ENCODE measurements at places on chromosomes 7 and 10.

DNA sequence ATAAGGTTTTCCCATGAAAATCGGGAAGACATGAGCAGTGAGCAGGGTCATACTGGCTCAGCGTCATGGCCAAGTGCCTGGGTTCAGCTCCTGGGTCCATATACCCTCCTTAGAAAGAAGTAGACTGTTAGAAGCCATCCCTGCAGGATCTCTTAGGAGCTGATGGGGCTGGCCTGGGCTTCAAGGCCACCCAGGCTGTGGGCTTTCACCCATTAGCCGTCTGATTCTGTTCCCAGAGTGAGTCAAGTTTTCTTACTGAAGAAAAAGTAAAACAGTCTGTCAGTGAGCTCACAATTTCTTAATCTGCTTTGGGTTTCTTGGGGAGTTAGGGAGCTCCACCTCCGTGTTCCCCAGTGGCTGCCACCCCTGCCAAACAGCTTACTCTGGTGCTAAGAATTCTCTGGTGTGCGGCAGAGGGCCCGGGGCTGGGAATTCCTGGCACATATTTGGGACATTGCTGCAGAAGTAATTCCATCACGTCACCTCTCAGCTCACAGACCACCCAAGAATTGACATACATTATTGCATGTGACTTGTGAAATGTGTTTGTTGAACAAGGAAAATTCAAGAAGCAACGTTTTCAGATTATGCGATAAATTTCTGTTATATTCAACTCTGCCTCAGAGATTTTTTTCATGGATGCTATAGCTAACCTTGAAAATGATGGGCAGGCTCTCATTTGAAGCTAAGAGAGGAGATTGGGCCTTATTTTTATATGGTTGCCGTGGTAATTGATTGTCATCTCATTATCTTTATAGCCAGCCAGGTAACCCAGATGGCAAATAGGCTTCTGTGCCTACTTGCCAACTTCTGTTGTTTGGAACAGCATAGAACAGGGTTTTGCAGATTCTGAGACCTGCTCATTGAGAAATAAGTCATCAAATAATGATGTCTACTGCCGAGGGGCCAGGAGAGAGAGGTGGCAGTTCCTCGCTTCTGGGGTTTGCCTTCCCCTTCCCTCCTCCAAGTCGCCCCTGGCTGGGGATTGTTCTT lies 166.4 kb downstream of the CHN2 start:
- peak; percentile 38 for DNase-seq

DNA sequence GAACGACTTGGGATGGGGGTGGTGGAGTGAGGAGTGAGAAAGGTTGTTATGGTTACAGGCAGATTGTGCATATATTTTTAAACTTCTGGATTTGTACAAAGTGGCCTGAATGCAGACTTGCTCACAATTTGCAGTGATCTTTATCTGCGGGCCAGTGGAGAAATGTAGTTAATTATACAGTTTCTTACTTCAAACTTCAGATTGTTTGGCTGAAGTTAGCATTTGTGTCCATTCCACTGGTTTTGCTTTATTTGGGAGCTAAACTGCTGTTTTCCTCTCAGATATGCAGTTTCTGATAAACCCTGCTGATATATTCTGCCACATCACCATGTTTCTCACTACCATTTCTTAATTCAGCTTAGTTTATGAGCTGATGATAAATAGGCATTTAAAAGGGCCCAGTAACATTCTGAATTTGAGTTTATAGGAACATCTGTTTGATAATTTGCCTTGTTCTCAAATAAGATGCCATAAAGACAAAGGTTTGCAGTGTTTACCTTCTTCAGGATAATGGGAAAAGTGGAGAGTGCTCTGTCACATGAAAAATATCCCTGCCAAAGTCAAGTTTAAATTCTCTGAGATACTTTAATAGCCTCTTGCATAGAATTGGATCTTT lies 170.1 kb downstream of the ST7 start:
- no peak for DNase-seq

GRCh38 chr10:45204954-45205775 lies 110.2 kb downstream of the OR13A1 start:
- no peak for DNase-seq

GRCh38 chr7:71303566-71303965 lies 171.6 kb downstream of the GALNT17 start:
- DNase-seq: no peak

GRCh38 chr10:99358101-99358500 lies 28.9 kb downstream of the CNNM1 start:
- no peak for DNase-seq

- DNase-seq: no peak
Measured at GRCh38 chr10:119784340-119785067, 58.7 kb downstream of the INPP5F start.

DNA sequence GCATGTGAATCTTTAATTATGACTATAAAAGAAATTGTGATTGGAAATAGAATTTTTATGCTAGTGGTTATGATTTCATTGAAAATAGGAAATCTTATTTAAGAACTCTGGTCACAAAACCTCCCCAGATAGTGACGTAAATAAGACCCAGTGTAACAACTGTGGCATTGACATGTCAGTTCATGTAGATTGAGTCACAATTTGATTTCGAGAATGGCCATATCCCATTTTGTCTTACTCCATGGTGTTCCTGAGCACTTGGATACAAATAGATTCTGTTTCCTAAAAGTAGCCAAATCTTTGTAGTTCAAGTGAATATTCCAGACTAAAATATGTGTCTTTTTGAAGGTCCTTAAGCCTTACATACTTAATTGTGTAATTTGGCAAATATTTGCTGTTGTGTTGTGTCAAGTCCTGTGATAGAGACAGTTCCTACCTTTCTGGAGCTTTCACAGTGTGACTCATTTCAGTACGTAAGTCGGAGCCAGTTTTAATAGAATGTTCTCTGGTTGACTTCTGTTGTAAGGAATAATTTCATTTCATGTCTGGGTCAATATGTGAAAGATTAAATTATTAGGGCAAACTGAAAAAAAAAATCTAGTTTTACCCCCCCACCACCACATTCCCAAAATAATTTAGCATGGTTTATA lies 37.1 kb upstream of the TOMM7 start:
- DNase-seq: no peak

- DNase-seq: no peak
Measured at GRCh38 chr10:4266416-4267085, 481.5 kb upstream of the KLF6 start.

DNA sequence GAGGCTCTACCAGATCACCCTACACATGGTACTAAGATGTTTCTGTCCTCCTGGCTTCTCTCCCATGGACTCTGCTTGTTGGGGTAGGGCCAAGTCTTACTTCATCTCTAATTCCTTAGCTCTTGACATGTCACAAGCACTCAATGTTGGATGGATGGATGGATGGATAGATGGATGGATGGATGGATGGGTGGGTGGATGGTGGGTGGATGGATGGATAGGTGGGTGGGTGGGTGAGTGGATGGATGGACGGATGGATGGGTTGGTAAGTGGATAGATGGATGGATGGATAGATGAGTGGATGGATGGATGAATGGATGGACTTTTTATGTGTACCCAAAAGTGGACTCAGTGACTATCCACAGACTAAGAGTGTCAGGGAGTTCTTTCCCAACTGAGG lies 28.5 kb downstream of the HSPA12A start:
- DNase-seq: no peak

DNA sequence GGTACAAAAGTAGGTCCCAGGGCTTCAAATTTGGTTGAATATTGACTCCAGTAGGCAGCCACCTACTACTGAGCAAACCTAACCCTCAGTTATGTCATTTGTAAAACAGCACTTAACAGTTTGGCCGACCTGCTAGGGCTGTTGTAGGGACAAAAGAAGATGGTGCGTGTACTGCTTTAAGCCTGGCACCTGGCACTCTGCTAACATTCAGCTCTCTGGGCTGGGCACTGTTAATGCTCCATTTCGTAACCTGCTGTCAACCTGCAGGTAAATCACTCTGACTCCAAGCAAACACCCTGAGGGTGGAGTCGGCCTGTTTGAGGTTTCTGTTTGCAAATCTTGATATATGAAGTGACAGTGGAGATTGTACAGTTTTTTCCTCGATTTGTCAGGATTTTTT lies 7.2 kb downstream of the ZKSCAN1 start:
- no peak for DNase-seq

GRCh38 chr7:155344270-155344617 lies 46.6 kb downstream of the INSIG1 start:
- DNase-seq: no peak

- no peak for DNase-seq
Measured at GRCh38 chr7:104642560-104642959, 314.2 kb downstream of the LHFPL3 start.

- DNase-seq: no peak
Measured at GRCh38 chr10:6120691-6121090, 31.9 kb downstream of the RBM17 start.

- DNase-seq: no peak
Measured at GRCh38 chr10:27341001-27341400, 100.4 kb upstream of the ACBD5 start.

DNA sequence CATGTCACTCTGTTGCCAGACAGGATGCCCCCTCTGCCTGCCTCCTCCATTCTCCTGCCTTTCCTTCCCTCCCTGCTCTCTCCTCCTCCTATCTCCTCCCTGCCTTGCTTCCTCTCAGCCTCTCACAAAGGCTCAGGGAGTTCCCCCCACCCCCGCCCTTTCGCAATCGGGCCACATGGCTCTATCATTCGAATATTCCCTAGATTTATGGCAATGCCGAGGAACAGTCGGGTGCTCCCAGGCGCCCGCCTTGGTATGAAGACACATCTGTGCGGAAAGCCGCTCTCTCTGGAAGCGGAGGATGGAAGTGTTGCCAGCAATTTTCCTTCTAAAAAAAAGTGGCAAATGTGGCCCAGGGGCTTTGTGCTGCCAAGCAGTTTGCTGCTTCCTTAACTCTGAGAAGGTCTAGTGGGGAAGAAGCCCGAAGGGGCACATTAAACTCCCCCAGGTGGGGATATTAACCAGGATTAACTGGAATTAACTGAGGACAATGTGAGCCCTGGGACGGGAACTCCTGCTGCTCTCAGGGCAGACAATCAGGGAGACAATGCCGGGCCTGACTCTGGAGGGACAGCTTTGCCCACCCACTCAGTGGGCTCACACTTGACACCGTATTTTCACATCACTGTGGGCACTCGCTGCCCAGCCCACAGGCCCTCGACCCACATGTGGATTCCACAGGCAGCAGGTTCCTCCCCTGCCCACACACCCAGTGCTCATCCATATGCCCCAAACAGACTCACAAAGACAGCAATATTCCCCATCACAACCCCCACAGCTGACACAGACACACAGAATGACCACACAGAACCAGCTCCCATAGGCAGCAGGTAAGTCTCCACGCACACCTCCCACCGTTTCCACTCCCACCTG lies 88.4 kb upstream of the SMNDC1 start:
- no peak for DNase-seq

- peak; percentile 49 for DNase-seq
Measured at GRCh38 chr10:33381451-33382215, 47.2 kb upstream of the NRP1 start.

- peak; percentile 23 for DNase-seq
Measured at GRCh38 chr7:110877016-110877415, 213.9 kb upstream of the LRRN3 start.

- peak; percentile 21 for DNase-seq
Measured at GRCh38 chr7:133300088-133300487, 47.2 kb downstream of the EXOC4 start.

GRCh38 chr7:76397409-76398183 lies 11.9 kb downstream of the SSC4D start:
- peak; percentile 83 for DNase-seq

- peak; percentile 10 for DNase-seq
Measured at GRCh38 chr10:86290933-86291615, 75.5 kb downstream of the GRID1 start.

DNA sequence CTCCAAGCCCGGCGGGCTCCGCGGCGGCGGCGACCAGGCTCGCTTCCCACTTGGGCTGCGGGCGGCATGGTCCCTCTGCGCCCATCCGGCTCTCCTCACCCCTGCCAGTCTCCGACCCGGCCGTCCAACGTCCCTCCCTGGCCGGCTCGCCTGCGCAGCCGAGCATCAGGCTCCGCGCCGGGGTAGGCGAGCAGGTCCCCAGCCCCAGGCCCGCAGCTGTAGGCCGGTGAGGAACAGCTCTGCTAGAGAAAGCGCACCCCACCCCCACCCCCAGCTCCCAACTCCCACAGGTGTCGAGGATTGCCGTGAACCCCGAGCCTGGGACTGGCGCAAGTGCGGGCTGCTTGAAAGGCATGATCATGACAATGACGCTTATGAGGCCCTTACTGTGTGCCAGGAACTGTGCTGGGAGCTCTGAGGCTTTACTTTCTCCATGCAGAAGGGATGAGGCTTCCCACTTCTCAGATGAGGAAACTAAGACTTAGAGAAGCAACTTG lies 20.8 kb upstream of the PAX2 start:
- DNase-seq: no peak

DNA sequence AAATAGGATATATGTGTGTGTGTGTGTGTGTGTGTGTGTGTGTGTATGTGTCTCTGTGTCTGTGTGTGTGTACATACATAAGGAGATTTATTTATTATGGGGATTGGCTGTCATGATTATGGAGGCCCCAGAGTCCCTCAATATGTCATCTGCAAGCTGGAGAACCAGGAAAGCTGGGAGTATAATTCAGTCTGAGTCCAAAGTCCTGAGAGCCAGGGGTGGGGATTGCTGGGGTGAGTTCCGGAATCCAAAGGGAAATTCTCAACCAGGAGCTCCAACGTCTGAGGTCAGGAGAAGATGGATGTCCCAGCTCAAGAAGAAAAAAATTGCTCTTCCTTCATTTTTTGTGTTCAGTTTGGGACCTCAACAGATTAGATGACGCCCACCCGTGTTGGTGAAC lies 50.7 kb upstream of the PLPP4 start:
- no peak for DNase-seq

- DNase-seq: no peak
Measured at GRCh38 chr7:24406053-24406788, 122.2 kb downstream of the NPY start.

DNA sequence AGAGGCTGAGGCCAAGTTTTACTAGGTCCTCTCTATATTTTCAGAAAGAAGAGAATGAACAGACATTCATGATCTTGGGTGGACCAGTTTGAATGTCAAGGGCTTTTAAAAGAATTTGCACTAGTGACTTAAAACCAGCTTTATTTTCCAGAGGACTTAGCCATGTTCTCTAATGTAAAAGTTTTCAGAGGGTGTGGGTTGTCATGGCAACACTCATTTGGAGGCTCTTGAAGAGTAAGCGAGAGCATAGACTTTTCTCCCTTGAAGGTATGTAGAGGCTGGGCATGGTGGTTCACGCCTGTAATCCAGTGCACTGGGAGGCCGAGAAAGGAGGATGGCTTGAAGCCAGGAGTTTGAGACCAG lies 61.1 kb downstream of the GATA3 start:
- DNase-seq: no peak

- no peak for DNase-seq
Measured at GRCh38 chr7:25855854-25856782, 295.9 kb upstream of the NFE2L3 start.

DNA sequence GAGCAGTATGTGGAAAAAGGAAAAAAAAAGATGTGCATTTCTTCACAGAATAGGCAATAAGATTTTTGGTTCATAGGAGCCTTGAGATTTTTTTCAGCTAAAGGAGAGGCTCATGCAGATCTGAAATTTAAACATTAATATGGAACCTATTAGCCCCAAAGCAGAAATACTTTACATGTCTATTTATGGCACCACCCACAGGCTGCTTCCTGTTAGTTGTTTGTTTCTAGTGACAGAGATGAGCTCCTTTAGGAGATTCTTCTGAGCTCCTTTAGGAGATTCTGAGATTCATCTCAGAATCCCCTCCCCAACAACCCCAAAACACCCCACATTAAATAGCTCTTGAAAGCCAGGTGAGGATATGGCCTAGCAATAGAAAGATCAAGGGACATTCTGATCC lies 27.9 kb upstream of the HPS1 start:
- no peak for DNase-seq

- DNase-seq: no peak
Measured at GRCh38 chr7:94160719-94161435, 156.7 kb upstream of the BET1 start.

All from femur (tissue), 1 donor.